ENCODE measurements at places on chromosomes 11 and 22.
A peak's percentile ranks its signal among the peaks of the same experiment; 100 is the strongest.

GRCh38 chr11:78470861-78471442, 53.3 kb upstream of the GAB2 start:
- no peak for DNase-seq

- no peak for DNase-seq
Measured at GRCh38 chr11:6670202-6670830, 12.8 kb downstream of the MRPL17 start.

DNA sequence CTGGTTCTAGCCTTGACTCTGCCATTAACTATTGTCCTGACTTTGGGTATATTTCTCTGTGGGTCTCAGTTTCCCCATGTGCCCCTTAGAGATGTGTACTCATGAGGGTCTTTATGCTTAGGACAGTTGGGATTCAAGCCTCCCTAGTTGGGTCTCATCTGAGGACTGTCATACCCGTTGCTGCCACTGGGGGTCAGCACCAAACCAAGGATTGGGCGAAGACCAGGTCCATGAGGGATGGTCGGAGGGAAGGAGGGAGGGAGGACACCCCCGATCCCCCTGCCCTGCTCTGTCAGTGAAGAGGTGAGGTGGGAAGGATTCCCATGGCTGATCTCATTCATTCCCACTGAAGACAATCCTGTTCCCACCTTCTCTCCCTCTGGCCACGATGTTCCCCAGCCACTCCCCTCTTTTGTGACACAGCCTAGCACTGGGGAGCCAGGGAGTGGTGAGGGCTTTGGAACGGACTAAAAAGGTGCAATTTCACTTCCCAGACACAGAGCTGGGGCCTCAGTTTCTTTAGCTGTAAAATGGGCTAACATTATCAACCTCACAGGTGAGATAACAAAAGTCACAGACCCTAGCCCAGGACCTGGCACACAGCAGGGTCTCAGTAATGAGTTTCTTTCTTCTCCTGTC, 12.4 kb upstream of the KLHL35 start:
- peak; percentile 83 for DNase-seq

DNA sequence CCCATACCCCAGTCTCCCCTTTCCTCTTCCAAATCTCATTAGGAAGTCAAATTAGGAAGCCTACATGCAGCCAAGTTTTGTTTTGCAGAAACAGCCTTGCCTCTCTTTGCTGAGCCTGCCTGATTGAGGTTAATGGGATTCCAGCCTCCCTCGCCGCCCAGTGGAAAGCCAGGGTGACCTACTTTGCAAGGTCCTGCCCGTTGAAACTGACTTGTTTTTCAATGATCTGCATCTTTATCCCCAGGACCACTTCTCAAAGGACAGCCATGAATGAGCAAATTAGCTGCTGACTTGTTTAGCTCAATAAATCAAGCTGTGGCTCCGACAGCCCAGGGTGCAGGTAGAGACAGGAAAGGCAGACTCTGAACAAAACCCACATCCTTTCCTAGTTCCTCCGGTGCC, 110.4 kb downstream of the RRAS2 start:
- DNase-seq, result no peak

GRCh38 chr11:68077617-68078582, 39.1 kb downstream of the TCIRG1 start:
- no peak for DNase-seq

DNA sequence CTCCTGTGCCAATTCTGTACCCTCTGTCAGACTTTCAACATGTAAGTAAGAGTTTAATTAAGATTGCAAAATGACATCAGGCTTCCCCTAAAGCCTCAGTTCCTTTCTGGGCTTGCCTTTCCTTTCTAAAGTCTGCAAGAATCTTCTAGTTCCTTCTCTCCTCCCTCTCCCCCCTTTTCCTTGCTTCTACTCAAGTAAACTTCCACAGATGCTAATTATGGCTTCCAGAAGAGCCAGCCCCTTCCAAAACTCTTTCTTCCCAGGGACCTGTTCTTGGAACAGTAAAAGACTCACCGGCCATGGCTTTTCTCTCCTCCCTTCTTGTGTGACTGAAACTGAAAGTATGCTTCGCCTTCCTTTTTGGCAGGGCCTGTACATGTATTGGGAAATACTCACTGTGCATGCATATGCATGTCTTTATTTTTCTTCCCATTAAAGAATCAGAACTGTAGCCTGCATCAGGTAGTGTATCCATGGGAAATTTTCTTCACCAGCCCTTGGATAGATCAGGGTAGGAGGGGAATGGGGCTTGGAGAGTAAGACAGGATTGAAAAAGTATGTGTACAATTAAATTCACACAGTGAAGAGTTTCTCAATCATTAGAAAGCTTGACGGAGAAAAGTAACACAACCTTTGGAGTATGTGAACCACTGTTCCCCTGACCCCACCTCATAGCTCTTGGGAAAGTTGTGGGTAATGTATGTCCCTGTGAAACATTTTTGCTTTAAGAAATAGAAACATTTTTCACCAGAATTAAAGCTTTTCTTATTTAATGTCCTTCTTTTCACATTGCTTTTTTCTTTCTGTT, at the start of gene CASP1:
CASP1 (minus strand) TSS at position 332 of the 808 bp plus-strand sequence; CDS start at position 301, 31 bp downstream.
- DNase-seq, result peak; percentile 17

GRCh38 chr11:25961539-25961938, 370.4 kb upstream of the ANO3 start:
- no peak for DNase-seq

DNA sequence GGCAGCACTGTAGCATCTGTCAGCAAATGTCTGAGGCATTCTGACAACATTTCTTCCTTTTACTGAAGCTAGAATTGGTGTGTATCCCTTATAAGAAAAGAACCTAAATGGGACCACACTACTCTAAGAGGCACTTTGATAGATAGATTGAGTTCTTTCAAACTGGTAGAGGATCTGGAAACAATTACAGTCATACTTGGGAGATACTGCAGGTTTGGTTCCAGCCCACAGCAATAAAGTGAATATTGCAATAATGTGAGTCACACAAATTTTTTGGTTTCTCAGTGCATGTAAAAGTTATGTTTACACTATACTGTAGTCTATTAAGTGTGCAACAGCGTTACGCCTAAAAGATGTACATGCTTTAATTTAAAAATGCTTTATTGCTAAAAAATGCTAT, 96.9 kb downstream of the SBF2 start:
- DNase-seq, result no peak

DNA sequence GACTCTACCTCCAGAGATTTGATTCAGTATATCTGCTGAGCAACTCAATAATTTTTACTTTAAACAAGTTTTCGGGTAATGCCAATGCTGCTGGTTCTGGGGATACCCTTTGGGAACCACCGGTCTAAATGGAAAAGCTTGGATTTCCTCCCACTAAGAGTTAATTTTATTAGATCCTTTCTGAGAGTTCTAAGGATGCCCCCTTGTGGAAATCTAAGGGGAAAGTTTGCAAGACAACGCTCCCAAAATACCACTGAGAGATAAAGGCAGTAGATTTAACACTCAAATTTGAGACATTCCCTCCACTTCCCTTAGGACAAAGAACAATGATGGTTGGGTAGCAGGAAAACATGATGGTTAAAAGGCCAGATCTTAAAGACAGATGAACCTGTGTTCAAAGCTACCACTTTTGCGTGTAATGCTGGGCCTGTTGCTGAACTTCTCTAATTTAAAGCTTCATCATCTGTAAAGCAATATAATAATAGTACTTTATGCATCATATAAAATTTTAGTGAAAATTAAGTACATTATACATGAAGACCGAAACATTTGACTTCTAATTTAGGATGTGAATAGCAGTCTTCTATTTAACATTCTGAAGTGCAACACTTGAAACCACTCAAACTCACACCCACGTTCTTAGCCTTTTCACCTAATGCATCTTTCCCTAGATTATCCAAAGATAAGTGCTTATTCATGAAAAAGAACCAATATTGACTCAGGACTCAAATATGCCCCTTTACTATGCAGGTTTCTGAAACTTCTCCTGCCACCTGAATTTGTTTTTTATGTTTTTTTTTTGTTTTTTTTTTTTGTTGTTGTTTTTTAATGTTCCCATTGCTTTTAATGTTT, 110.1 kb upstream of the LUZP2 start:
- DNase-seq, result peak; percentile 2

GRCh38 chr11:72030472-72031045, 31.9 kb downstream of the IL18BP start:
- DNase-seq, result no peak

DNA sequence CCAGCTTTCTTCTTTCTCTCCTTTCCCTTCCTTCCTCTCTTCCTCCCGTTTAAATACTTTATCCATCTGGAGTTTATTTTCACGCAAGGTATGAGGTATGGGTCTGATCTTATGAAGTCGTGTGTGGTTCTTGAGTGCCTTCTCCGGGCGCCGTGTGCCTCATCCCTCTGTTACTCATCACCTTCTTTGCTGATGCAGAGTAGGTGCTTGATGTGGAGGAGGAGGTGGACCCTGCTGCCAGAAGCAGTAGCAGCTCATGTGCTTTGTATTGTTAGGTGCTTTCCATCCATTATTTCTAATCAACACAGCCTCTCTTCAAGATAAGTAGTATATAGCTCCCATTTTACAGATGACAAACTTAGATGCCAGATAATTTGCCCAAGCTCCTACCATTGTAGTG, 47.0 kb downstream of the TNRC6B start:
- DNase-seq, result no peak

GRCh38 chr11:34745195-34745594, 124.3 kb downstream of the EHF start:
- DNase-seq, result no peak

DNA sequence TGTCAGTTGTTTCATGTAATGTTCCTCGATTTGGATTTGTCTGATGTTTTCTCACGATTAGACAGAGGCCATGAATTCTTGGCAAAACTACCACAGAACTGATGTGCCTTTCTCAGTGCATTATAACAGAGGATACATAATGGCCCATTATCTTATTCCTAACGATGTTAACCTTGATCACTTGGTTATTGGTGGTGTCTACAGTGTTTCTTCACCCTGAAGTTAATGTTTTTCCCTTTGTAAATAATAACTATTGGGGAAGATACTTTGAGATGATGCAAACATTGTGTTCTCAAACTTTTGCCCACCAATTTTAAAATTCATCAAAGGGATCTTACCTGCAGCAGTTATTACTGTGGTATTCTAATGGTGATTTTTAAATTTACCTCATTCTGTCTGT, 13.1 kb downstream of the RAB6A start:
- DNase-seq, result no peak

GRCh38 chr11:126805870-126806269, 194.7 kb downstream of the KIRREL3 start:
- DNase-seq, result no peak

DNA sequence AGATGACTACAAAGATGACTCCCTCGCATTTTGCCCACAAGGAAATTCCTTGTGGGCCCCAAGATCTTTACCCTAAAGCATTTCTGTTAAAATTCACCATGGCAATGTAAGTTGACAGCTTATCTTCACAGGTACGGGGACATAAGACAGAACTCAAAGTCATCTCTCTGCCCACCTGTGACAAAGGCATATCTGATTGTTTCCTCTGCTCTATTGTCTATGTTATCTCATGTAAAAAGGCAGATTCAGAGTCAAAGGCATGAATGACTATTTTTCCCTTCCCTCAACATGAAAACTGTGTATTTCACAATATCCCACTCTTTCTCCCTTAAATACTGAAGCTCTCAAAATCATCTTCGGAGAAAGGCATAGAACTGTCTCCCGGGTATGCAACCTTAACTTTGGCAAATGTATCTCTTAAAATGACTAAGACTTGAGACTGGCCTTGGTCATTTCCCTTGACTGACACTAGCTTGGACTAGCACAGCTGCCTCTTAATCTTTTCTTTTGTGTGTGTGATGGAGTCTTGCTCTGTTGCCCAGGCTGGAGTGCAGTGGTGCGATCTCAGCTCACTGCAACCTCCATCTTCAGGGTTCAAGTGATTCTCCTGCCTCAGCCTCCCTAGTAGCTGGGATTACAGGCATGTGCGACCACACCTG, 103.2 kb downstream of the MICAL3 start:
- DNase-seq, result no peak

GRCh38 chr11:3867209-3868091, 12.0 kb downstream of the STIM1 start:
- no peak for DNase-seq

GRCh38 chr11:35398881-35399280, 20.5 kb downstream of the SLC1A2 start:
- no peak for DNase-seq

- DNase-seq, result no peak
Measured at GRCh38 chr22:17241576-17242330, 22.5 kb upstream of the ADA2 start.

DNA sequence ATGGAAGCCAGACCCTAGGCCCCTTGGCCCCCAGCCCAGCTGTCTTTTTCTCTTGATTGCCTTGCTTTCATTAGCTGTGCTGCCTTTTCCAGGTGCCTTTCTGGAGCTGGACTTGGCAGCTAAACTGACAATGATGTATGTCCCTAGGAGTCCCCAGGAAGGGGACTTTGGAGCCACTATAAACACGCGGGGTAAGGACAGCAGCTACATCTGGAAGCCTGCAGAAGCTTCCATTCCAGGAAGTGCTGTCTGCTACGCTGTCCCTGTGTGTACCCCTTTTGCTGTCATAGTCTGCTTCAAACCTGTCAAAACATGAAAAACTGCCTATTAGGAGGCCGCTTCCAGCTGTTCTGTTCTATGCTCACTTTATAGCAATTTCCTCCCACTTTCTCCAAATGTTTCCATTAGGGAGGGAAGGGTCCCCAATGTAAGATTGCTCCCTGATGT, 153.3 kb upstream of the RAG2 start:
- no peak for DNase-seq

- DNase-seq, result no peak
Measured at GRCh38 chr11:111913997-111914396, 1.5 kb downstream of the HSPB2 start.

DNA sequence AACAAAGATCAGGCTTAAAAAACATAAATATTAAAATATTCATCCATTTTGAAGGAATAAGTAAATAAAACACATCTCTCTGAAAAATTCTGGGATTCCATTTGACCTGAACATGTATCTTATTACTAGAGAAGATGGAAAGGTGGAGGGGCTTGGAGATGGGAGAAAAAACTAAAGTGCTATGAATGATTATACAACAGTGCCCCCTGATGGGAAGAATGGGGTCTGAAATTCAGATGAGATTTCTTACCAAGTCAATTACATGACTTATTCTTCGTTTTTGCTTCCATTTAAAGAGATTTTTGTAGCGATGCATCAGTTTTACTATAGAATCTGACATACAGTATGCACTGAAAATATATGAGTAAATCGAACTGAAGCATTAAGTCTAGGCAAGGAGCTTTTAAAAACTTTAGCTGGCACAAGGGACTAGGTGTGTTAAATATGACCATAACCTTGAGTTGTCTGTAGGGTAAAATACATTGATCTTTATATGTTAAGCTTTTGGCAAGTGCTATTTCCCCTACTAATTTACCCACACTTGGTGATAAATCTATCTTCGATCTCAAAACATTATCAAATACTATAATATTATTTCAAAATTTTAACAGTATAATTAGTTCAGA, 718.8 kb downstream of the CNTN5 start:
- peak; percentile 37 for DNase-seq

- no peak for DNase-seq
Measured at GRCh38 chr22:45859231-45860161, 117.5 kb downstream of the WNT7B start.
